ENCODE measurements at places on chromosomes 6 and 20. TPM values are rescaled to one million over a fixed set of nuclear protein-coding genes. Genes with fewer than 3 reads are reported as not detected.
A peak's percentile ranks its signal among the peaks of the same experiment; 100 is the strongest.

DNA sequence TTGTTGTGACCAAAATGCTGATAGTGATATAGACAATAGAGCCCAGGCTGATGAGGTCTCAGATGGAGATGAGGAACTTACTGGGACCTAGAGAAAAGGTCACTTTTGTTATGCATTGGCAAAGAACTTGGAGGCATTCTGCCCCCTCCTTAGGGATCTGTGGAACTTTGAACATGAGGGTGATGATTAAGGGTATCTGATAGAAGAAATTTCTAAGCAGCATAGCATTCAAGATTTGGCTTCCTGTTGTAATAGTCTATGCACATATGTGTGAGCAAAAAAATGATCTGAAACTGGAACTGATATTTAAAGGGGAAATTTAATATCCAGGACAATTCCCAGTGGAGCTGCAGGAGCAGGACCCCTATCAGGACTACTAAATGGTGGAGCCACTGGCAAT is 17.1 kb downstream of the HLA-A start:
- no peak for DNase-seq

- DNase-seq, result no peak
Measured at GRCh38 chr6:34460796-34461507, 4.9 kb upstream of the PACSIN1 start.

GRCh38 chr6:73231986-73232391 is 6.7 kb upstream of the KHDC1L start:
- no peak for DNase-seq

DNA sequence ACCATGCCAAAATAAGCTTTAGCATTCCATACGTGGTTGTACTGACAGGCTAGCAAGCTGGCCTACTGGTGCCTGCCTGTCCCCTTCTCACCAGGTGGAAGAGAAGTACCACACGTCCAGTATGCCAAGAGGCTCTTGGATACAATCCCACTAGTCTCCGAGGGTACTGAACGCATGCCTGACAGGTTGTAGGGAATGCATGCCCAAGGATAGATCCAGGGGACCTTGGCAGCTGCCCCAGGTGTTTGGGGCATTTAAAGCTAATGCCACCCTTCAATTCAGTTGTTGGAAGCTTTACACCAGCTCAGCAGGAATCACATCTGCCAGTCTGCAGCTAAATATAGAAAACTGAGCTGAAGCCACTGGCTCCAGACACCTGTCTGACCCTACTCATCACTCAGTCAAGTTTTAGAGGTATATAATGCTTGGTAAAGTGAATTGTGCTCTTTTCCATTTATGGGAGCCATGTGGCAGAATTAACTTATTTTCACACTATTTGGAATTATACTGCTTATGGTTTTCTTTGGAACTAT is 4.9 kb downstream of the TUBB2B start:
- no peak for DNase-seq

- no peak for DNase-seq
Measured at GRCh38 chr20:32190616-32191415, 16.7 kb downstream of the PLAGL2 start.

- no peak for DNase-seq
Measured at GRCh38 chr6:168292826-168293225, 26.8 kb downstream of the DACT2 start.

DNA sequence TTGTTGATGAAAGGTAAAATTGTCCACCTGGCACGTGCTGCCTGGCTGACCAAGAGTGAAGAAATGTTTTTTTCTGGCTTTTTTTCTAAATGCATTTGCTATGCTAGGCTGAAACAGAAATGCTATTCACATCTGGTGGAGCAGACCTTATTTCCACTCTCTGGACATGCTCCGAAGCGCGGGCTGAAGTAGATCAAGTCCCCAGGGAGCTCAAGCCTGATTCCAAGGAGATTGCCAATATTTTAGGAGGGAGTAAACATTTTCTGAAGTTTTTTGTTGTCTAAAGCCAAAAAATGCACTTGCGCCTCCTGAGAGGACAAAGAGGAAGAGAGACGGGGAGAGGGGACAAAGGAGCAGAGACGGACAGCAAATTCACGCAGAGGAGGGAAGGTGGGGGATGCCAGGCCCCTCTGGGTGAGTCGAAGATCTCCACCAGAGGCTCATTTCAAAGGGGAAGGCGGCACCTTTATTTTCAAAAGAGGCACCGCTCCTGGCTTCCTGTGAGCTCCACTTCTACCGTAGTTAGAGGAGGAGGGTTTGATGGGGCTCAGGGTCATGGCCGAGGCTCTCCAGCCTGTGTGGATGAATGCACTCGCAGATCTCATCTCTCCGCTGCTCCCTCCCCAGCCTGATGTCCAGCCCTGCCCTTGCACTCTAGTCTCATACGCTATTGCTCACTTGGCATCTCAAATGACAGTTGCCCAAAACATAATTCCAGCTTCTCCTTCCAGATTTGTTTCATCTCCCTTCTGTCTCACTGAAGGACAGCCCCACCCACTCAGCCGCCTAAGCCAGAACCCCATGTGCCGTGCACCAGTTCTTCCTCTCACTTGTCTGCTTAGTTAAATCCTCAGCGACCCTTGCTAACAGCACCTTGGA is 23.1 kb upstream of the SMOC2 start:
- no peak for DNase-seq

- DNase-seq, result peak; percentile 88
Measured at GRCh38 chr20:47352332-47353238, 3.9 kb downstream of the ZMYND8 start.

- DNase-seq, result no peak
Measured at GRCh38 chr6:11368264-11368663, 135.8 kb upstream of the NEDD9 start.

DNA sequence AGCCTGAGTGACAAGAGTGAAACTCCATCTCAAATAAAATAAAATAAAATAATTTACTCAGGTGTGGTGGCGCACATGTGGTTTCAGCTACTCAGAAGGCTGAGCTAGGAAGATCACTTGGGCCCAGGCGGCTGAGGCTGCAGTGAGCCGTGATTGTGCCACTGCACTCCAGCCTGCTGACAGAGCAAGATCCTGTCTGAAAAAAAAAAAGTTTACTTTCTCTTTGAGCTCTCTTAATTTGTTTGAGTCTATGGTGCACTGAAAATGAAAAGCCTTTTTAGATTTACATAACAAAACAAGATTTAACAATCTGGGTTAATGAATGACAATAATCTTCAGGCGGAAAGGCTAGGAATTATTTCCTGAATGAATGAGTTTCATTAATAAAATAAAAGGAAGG is 23.3 kb upstream of the NHSL1 start:
- DNase-seq, result no peak

DNA sequence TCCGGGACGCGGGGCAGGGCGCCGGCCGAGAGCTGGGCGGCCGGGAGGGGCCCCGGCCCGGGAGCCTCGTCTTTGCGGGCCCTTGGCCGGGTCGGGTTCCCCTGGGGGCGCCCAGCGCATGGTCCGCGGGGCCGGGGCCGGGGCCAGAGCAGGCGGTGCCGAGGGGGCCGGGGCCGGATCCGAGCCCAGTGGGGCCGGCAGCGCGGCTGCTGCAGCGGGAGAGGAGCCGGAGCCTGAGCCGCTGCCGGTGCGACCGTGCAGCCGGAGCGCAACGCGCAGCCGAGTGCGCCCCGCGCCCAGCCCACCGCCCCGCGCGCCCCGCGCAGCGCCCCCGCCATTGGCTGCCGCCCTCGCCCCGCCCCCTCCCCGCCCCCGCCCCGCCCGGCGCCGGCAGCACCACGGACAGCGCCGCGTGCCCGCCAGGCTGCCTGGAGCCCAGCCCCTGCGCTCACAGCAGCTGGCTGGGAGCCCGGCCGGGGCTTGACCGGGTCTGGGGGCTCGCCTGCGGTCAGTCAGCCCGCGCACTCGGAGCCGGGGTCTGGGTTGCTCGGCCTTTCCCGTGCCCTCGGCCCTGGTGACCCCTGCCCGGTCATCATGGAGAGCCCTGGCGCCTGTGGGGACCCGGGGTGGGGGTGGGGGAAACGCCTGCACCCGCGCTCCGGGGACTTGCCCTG is at the start of gene HRH3:
Gene HRH3, minus strand, starts transcription at position 287 of the 674 bp plus-strand sequence. CDS start 308 bp downstream, outside the sequence.
- DNase-seq, result no peak

DNA sequence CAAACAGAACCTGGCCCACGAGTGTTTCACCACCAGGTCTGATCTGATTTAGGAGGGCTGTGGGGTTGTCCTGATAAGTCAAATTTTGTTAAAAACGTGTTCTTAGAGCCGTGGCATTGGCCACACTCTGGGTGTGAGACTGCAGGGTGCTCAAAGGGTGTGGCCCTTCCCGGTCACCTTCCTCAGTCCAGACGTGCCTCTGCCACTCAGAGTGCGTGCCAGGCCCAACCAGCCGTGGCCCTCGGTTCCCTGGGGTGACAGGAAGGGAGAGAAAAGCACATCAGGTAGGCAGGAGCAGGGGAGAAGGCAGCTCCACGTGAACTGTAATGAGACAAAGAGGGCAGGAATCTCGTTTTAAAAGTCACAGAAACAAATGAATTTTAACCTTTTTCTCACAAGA is 115.4 kb downstream of the FAM120B start:
- no peak for DNase-seq

DNA sequence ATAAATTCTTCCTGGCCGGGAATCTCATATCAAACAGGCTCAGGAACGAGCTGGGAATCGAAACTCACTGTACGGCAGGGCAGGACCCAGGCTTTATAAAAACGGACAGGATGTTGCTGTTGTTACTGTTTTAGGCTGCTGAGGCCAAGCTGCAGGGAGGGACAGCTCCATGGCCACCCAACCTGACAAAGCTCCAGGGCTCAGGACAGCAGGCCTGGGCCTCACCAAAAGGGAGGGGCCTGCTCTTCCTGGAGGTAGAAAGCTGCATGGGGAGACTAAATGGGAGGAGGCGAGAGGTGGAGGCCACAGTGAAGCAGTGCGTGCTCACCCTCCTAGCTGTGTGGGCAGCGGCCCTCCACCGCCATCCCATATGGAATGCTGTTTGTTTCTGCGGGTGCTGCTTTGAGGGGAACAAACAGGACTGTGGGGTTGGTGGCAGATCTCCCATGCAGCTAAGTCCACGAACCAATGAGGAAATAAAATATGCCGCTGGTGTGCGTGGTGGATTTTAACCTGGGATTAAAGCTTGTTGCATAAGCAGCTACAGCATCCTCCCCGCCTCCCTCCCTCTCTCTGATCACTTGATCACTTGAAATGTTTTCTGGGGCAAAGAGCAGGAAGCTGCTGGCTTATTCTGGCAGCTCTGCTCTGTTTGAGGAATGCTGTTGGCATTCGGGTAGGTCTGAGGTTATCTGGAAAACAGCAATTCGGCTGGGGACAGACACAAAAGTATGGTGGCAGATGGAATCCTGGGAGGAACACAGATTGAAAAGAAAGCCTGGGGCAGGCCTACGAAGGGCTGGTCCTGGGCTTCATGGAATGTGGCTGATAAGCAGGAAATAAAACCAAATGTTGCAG is 2.4 kb upstream of the ZMYND8 start:
- peak; percentile 77 for DNase-seq

DNA sequence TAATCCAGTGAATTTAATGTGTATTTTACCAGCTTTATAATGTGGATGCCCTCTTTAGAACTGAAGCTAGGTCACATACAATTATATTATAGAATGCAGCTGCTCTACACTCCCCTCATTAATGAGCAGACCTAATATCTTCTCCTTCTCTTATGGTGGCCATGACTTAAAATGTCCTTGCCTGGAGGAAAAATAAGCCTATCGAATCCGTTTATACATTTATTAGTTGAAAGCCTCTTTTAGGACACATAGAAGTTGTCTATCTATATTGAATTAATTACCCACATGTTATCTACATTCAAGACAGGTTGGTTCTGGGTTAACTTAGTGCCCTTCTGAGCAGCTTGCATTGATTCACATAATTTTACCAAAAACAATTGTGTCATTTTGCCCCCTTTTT is 1716.8 kb downstream of the HACE1 start:
- no peak for DNase-seq

DNA sequence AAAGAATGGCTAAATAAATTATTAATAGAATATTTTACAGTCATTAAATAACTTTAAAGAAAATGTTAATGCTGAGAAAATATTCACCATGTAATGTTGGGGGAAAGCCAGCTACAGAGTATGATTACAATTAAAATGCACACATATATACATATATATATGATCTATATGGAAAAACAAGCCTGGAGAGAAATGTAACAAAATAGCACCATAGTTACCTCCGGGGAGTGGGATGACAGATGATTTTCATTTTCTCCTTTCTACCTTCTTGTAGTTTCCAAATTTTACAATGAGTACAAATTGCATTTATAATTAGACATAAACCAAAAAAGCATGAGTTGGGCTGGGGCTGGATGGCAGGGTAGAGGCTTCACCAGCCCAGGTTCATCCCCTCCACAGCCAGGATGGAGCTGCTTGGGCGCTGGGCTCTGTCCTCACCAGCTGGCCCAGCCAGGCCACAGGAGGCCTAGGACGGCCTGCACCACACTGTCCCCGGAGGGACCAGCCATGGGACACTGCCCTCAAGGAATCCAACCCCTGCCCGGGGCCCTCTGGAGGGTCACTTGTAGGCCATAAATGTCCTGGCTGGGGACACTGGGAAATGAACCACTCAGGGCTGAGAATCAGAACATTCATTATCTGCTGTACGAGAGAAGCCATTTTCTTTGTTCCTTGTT is 10.3 kb downstream of the C20orf203 start:
- no peak for DNase-seq

- no peak for DNase-seq
Measured at GRCh38 chr20:48190757-48191156, 405.5 kb upstream of the SULF2 start.

GRCh38 chr6:33683051-33683571 is 28.4 kb downstream of the UQCC2 start:
- DNase-seq, result peak; percentile 44

GRCh38 chr20:3238616-3239025 is 369 bp downstream of the SLC4A11 start:
- DNase-seq, result no peak

DNA sequence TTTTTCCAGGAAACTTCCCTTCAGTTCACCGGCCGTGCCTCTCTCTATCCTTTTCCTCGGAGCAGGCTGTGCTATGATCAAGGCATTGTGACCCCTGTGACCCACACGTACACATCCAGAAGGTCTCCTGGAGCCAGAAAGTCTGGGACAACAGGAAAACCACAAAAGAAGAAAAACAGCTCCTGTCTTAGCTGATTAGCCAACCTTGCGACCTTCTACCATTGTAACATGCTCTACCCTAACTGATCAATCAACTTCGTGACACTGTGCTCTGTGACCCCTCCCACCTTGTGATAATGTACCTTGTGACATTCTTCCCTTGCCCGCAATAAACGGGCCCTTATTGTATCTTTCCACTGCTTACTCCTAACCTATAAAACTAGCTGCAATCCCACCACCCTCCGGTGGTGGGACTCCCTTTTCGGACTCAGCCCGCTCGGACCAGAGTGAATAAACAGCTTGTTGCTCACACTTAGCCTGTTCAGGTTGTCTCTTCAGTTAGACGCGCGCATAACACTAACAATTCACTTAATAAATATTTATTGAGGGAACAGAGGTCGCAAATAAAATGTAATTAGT is 24.2 kb downstream of the ZNF311 start:
- peak; percentile 25 for DNase-seq

- DNase-seq, result no peak
Measured at GRCh38 chr6:160972111-160972510, 19.5 kb upstream of the MAP3K4 start.

LGSN gene
- 0.22 TPM for total RNA-seq

EYA2 gene
- 1.3 TPM for total RNA-seq

ZKSCAN3 gene
- total RNA-seq, result 1.8 TPM

SPAG4 gene
- 65.9 TPM for total RNA-seq

PSMG4 gene
- total RNA-seq, result 10.6 TPM

TAPBP gene
- 113 TPM for total RNA-seq

EPHA7 gene
- 0.08 TPM for total RNA-seq

RIPPLY2 gene
- total RNA-seq, result 0.24 TPM

All from pancreas (tissue), 10 donors.